ENCODE measurements at places on chromosomes 1 and 21.

- peak; percentile 21 for DNase-seq
These were observed 7.6 kb upstream of the CD1A start for GRCh38 chr1:158246650-158247049.

DNA sequence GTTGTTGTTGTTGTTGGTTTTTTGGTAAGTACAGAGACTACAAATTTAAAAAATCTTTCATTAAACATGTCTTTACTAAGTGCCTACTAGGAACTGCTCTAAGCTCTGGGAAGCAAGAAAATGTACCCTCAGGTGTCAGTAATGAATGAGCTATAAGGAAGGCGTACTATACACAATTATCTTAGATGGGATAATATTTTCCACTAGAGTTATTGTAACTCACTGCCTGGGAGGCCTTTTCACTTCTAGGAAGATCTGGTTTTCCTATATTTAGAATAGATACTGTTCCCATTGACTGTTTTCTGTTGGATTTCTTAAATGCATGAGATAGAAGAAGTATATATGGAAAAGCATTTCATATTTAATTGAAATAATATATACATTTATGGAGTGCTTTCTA, 19.6 kb downstream of the CLIC4 start:
- no peak for DNase-seq

DNA sequence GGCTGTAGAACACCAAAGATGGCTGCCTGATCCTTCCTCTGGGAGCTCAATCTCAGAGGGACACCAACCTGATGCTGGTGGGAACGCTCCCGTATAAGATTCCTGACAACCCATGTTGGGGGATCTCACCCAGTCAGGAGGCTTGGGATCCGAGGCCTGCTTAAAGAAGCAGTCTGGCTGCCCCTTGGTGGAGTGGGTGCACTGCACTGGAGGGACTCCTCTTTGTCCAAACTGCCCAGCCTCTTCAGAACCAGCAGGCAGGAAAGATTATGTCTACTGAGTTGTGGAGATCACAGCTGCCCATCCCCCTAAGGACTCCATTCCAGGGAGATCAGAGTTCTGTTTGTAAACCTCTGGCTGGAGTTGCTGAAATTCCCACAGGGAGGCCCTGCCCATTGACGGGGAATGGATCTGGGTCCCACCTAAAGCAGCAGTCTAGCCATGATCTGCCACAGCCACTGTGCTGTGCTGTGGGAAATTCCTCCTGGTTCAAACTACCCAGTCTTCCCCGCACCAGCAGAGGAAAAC, 23.0 kb downstream of the S100B start:
- DNase-seq = no peak

GRCh38 chr1:42747125-42747524, 7.1 kb upstream of the CLDN19 start:
- peak; percentile 36 for DNase-seq
